ENCODE measurements at places on chromosomes 3 and 15.

DNA sequence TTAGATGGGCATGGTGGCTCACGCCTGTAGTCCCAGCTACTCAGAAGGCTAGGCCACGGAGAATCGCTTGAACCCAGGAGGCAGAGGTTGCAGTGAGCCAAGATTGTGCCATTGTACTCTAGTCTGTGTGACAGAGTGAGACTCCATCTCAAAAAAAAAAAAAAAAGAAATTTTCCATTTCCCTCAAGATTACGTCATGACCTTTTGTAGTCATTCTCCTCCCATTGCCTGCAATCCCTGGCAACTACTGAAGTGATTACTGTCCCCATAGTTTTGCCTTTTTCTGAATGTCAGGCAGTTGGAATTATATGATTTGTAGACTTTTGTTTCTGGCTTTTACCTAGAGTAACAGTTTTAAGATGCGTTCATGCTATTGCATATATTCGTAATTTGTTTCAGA lies 28.0 kb downstream of the WDR76 start:
- DNase-seq, result no peak

DNA sequence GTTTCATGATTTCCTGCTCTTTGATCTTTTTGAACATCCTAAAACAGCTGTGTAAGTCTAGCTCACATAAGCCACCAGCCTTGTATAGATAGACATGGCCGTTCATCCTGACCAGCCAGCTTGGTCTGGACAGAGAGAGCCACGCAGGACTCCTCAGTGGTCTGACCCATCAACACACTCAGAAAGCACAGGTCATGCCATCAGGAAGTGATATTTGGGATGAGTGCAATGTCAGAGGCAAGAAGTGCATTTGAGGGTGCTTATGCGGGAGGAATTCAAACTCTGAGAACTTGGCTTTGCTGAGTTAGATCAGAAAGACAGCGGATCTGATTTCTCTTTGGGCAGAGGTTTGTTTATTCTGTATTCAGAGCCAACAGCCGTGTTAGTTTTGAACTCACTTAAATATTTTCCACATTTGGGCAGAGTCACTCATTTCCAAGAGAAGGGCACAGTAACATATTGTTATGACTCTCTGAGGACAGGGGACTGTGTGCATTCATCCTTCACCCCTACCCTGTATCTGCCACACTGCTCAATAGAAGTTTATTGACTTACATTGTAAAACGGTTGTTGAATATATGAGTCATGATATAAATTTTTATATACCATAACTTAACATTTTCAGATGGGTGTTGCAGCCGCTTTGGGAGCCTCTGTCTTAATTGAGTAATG lies 225.3 kb upstream of the LYSMD4 start:
- DNase-seq, result no peak

- DNase-seq, result no peak
Observed at GRCh38 chr15:81281766-81282605, 42.0 kb downstream of the STARD5 start.

- no peak for DNase-seq
Observed at GRCh38 chr3:23600167-23600871, 205.4 kb upstream of the UBE2E1 start.

DNA sequence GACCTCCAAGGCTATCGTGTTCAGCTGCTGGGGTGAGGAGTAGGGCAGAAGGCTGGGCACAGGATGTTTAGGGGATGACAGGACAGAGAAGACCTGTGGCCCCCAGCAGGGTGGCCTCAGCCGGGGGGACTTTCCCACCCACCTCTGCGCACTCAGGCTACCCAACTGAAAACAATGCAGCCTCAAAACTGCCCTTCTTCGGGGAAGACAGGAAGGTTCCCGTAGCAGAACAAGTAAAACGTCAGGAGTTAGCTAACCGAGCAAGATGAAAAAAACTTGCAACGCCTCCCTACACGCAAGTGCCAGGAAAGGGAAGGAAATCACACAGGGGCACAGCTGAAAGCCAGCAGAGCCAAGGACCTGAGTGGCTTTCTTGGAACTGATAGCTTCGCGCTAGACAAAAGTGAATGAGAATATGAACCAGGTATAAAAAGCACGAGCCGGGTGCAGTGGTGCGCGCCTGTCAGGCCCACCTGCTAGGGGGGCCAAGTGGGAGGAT lies 38.4 kb upstream of the FURIN start:
- no peak for DNase-seq

DNA sequence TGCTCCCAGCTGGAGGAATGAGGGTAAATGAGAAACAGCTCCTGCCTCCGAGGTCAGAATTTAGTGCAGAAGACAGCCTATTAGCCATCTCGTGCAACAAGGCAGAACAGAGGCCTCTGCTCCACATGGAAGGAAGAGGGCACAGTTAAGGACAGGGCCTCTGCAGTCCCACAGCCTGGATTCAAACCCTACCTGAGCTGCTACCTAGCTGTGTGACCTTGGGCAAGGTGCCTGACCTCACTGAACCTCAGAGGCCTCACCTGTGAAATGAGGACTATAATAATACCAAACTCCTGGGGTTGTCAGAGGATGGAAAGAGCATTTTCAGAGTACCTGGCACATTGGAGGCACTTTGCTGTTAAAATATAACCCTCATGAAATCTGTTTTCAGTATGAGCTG lies 285.7 kb upstream of the CTNNB1 start:
- no peak for DNase-seq

- no peak for DNase-seq
Observed at GRCh38 chr3:63934041-63934866, 22.1 kb upstream of the SCAANT1 start.

GRCh38 chr3:160402221-160403027 lies 3.0 kb downstream of the SMC4 start:
- DNase-seq, result no peak

DNA sequence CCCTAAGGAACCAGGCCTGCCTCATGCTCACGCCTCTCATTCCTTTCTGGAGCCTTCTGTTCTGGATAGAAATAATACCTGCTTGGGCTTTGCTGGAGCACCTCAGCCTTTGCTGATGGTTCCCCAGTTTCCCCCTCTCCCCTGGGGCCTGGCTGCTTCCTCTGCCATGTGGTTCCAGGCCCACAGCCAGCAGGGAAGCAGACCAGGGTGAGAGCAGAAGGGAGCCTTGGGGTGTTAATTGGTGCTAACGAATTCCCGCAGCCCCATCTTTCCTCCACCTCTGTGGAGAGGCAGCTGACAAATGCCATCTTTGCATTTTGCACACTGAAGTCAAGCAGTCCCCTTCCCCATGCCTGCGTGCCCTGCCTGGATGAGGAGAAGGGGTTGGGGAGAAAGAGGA lies 13.1 kb upstream of the CORO2B start:
- DNase-seq, result no peak

DNA sequence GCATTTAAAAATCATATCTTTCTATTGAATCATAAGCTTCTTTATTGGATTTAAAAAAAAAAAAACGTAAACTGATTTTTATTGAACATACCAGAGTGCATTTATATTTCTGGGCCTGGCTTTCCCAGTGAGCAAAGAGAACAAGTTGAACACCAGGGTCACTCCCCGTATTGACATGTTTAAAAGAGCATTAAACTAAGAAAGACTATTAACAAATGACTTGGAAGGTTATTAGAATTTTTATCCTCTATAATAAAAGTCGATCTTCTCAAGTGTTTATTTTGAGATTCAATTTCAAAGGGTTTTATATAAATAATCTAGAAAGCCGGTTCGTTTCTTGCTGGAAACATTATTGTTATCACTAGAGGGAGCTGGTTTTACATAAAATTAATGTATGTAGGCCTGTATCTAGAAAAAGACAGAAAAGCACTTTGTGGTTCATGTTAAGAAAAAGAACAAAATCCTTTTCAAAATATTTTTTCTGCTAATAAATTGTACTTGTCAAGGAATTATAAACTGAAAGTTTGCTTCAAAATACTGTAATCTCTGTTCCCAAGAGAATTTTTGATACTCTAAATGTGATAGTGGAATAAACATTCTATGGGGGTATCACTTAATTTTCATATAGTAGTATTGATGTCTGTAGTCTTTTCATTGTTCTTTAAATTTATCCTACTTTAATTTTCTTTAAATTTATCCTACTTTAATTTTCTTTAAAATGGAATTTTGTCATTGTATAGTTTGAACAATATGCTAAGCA lies 321.8 kb upstream of the MME start:
- no peak for DNase-seq

GRCh38 chr3:193938613-193939012 lies 197.3 kb upstream of the HES1 start:
- no peak for DNase-seq

All from T-helper 22 cell (primary cell).